ENCODE measurements at places on chromosomes 2 and 18. TPM values are rescaled to one million over a fixed set of nuclear protein-coding genes. Genes with fewer than 3 reads are reported as not detected.

DNA sequence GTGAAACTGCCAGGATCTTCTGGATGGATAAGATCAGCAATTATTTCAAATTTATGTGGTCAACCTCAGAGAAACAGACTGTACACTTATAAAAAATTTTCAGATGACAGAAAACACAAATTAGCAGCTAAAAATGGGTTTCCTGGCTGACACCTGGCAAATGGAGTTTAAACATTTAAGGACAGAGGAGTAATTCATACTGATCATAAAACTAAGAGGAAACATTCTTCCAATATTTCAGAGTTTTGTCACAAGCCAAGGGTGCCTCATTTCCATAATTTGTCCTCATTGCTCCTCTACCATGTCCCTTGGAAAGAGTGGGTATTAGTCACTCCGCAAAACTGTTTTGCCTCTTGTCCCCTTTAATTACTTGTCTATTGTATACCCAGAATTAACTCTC is 70.2 kb downstream of the TMEFF2 start:
- no peak for DNase-seq

- peak; percentile 13 for DNase-seq
These were observed 26.3 kb downstream of the MRPL35 start for GRCh38 chr2:86225581-86225980.

GKN2 gene
- not detected for total RNA-seq

CHRNA1 gene
- not detected for total RNA-seq

NOSTRIN gene
- not detected for total RNA-seq

GRCh38 chr2:172967036-172967982 is 108.3 kb upstream of the MAP3K20 start:
- no peak for DNase-seq

GRCh38 chr2:158922601-158923000 is 45.8 kb upstream of the TANC1 start:
- DNase-seq: no peak

HOXD3 gene
- 10.9 TPM for total RNA-seq

GRCh38 chr2:75010571-75010970 is 52.1 kb downstream of the POLE4 start:
- DNase-seq: no peak

GRCh38 chr18:79819064-79819967 is 21.6 kb downstream of the KCNG2 start:
- no peak for DNase-seq

SCTR gene
- total RNA-seq: not detected

DNA sequence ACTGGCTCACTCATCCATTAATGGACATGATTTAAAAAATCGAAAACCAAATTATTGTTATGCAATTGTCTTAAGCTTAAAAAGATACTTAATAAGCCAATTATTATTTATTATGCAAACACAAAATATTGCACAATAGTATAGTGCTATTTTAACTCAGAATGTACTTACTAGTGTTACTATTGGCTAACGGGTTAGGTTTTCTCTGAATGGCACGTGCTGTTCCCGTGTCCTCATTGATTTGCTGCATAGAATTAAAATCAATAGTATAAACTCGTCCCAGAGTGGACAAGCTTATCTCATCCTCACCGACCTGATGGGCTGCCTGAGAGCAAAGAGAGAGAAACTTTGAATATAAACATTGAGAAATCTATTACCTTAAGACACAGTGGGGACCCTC is 91.2 kb upstream of the DNER start:
- DNase-seq: no peak

DNA sequence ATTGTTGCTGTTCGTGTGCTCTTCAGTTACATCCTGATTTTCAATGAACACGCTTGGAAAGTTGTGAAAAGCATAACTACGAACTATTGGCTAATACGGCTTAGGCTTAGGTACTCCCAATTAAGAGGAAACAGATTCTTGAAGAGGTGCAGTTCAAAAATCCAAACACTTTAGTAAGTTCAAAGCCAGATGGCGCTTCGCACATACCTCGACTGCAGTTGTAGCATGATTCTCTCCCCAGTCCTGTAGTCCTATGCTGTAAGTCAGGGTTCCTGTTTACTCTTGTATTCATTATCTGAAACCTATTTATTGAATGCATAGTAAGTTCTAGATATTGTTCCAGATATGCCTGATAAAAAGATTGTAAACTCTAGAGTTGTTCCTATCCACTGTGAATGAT is 165.2 kb downstream of the TRIB2 start:
- DNase-seq: no peak

GRCh38 chr2:144424559-144425240 is 95.2 kb downstream of the ZEB2 start:
- DNase-seq: no peak

DNA sequence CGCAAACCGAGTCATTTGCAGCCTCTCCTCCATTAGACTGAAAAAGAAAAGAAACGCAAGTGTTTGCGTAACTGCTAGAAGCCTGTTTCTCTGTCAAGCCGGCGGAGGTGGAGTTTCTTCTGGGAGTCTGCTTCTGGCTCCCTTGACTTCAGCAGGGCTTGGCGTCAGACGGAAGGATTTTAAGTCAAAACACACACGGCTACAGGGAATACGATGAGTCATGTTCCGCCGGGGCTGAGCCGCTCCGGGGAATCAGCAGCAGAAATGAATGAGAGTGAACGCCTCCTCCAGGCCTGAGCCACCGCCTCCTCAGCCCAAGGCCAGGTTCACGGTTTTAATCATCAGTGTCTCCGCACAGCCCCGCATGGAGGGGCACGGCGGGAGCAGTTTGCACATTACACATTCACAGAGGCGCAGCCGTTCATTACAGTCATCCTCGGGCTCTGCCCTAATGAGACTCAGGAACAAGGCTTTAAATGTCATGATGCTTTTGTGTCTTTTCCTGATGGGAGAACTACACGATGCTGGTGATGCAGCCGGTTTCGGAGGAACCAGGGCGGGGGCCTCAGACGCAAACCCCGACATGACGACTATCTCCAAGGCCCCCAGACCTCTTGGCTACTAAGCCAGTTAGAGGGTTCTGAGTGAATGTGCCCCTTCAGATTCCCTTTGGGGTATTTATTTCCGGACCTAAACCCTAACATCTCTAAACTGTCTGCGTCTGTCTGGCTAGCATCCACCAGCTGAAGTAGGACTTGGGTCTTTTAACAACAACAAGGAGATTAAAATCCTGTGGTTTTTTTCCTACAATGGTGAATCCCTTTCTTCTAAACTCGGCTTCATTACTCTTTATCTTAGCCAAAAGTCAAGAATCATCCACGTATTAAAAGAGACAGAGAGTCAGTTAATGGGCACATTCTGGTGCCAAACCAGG is 11.1 kb upstream of the SCG2 start:
- peak; percentile 93 for DNase-seq

OBSL1 gene
- 45.3 TPM for total RNA-seq

GRCh38 chr2:105814291-105814940 is 69.7 kb downstream of the NCK2 start:
- no peak for DNase-seq

DCDC2C gene
- not detected for total RNA-seq

LIMS4 gene
- 0.24 TPM for total RNA-seq

- DNase-seq: no peak
These were observed 366.0 kb upstream of the SLC14A2 start for GRCh38 chr18:45249246-45249661.

DNA sequence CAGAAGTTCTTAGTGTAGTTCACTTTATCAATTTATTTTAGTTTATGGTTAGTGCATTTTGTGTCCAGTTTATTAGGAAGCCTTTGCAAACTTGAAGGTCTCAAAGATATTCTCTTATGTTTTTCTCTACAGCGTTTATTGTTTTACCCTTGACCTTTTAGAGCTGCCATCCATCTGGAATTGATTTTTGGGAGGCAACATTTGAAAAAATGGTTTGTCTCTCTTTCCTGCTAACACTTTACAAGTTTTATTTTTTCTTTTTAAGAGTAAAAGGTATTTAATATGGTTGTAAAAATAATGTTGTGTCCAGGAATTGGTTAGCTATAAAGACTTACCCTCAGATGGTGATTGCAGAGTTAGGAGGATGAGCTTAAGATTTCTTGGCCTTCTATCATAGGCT is 14.0 kb downstream of the GORASP2 start:
- DNase-seq: no peak

DNA sequence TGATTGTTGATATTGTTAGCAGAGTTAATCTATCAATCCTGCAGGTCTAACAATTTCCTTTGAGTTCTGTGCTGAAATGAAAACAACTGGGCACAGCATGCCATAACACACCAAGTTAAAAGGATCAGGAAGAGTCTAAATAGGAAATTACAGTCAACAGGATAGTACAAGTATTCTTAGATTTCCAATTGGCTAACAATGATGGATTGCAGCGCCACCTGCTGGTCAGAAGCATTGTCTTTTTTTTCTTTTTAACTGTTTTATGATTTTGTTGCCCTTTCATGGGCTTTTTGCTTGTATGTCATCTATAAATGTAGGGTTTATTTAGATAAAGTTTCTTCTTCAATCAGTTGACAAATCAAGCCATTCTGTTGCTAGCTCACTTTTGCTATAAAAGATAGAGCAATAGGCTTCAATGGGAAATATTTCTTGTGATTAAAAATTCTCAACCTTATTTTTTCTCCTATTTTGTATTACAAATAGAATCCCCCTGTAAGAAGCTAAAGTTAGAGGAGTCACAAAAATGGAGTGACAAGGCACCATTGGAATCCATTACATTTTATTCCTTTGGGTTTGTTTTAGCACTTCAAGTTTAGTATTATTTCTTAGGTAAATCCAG is 40.8 kb upstream of the RPRM start:
- DNase-seq: peak; percentile 17

DNA sequence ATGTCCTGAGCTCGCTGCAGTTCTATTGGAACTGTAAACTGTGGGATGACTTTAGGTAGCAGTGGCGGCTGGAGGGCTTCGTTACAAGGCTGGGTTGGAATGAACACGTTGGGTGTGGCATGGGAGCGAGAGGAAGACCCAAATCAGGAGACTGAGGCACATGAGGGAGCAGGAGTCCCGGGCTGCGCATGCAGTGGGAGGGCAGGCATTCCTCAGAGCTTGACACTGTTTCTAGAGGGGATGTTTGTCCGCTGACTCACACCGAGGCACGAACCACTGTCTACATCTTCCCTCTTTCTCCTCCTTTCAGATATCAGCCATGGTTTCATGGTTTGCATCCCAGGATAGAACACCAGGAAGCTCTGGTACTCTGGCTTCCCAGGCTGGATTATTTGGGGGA is 40.6 kb upstream of the LAMA1 start:
- peak; percentile 73 for DNase-seq

DNA sequence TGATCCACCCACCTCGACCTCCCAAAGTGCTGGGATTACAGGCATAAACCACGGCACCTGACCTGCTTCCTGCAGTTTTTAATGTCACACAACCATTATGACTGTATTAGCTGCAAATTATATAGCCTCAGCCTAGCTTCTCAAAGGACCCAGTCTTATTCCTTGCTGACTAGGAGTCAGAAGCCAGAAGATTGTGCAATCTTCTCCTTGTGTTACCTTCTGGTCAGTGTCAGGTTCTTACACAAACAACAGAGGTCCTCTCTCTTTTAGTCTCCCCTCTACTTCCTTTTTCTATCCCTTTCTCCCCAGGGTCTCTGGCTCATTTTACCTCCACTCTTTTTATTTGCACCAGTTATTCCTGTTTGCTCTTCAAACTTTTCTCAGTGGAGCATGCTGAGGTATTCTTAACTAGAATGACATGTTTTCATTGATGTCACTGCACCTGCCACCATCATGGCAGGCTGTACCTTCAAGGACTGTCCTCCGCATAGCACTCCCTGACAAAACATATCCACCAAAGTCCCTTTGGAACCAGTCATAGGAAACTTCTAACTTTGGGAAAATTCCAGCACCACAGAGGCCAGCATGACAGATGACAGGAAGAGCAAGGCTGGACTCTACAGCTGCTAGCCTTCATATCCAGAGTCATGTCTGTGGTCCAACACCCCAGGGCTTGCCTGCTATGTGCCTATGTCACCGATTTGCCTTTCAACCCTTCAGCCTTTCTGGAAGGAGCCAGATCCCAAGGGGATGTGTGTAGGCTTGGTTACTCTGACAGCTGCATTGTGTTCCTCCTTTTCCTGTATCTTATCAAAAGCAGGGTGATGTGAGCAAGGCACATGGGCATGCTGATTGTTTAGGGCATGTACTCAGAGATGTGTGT is 45.2 kb upstream of the EPC2 start:
- DNase-seq: no peak

DNA sequence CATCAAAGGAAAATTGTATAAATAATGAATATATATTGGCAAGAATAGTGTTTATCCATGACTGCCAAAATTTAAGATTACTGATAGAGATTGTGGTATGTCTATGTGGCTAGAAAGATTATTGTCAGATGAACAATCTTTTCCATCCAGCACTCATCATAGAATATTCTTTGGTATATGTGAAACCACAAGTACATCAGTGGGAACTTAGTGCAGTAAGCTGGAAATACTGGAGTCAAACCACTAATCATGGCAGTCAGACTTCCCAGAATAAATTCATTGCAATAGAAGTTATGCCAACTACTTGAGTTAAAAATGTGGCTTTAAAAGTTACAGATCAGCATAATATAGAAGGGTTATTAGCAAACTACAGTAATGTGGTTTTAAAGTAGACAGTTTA is 310.3 kb downstream of the GULP1 start:
- DNase-seq: no peak

ANKRD53 gene
- total RNA-seq: not detected

TUBA3E gene
- total RNA-seq: 1.0 TPM

DNA sequence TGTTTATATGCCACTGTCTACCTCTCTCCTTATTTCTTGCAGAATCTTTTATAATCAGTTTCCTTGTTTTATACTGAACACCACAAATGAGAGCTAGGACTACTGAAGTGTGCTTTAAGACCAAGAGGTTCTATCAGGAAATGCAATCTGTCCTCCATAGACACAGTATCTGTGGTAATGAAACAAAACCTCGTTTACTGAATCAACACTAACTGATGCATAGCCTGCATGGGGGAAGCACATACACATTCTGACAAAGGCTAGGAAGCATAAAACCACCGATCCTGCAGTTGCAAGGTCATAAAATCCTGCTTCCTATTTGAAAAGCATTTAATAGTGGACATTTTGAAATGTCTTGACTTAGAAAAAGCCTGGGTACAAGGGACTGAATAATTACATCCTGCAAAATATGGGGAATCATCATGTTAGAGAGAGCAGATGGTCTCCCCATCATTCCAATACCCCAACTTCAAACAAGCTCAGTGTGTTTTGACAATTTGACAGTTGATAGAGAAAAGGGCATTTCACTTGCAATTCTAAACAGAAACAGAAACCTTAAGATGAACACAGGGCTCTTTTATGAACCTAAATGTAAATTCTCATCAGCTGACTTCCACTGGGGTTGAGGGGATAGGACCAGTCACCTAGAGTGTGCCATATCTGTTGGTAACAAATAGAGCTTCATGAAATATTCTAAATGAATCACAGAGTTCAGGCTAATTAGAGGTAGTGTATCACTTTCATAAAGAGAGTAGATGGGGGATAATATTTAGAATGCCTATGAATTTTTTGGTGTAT is 1845.6 kb upstream of the PIK3C3 start:
- DNase-seq: no peak

GRCh38 chr2:5609201-5609600 is 83.0 kb upstream of the SOX11 start:
- DNase-seq: no peak

DNA sequence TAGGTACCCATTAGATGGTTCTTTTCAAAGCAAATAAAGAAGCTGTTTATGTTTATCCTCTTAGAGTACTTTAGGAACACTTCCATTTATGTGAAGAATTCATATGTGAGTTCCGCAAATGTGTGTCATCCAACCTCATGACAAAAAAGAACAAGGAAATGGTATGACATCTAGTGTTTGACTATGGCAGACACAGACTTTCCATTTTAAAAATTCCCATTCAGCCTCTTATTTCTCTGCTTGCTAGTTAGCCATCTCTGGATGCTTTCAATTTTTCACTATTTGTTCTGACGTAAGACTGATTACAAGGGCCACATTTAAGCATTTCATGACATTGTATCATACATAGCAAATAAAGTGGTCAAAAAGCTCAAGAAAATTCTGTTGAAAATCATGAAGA is 103.0 kb downstream of the ZAP70 start:
- no peak for DNase-seq

Measured in Daoy (cell line).